IMR-90 (cell line): ENCODE measurements at places on chromosomes 11 and 22. TPM values are rescaled to one million over a fixed set of nuclear protein-coding genes. Genes with fewer than 3 reads are reported as not detected.
A peak's percentile ranks its signal among the peaks of the same experiment; 100 is the strongest.

Gene APOL3
- total RNA-seq = 1.7 and 2.3 TPM in 2 replicates

Gene SLC25A17
- 31.7 and 36.0 TPM in 2 replicates for total RNA-seq

Gene SCGB1D2
- not detected in 2 replicates for total RNA-seq

DNA sequence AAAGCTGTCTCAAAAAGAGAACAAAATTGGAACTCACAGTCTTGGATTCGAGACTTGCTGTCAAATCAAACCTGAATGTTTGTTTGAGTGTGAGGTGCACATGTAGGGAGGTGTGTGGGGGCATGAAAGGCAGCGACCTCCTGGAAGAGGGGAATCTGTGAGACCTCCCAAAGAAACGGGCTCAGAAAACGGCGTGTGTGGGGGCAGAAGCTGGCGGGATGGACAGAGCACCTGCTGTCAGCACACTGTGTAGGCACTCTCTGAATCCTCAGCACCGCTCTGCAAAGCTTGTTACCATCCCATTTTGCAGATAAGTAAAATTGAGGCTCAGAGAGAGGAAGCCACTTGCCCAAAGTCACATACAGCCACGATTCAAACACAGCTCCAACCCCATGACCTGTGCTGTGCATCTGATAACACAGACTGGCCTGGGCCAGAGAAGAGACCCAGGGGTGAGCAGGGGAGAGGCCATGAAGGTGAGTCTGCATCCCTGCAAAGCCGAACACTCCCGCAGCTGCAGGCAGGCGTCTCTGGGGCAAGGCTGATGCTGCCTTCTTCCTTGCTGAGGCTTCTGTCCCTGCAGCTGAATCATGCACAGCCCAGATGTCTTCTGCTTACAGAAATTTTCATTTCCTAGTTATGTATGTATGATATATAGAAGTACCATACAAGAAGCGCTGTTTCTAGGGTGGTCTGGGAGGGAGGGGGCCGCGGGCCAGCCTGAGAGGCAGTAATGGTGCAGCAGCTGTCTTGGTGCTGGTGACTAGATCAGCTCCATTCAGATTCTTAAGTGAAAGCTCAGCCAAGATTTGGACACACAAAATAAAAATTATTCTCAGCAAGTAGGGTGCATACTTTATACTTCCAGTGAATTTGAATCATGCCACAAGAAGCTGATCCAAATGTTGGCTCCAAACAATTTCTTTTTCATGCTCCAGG is 67.3 kb upstream of the SHISAL1 start:
- H3K27me3 ChIP-seq = peaks cover 15% of the 10 kb centered on the region
- no peaks in the 10 kb centered on the region for H3K36me3 ChIP-seq
- H3K4me1 ChIP-seq = no peaks in the 10 kb centered on the region; the same call in 1 of the 2 replicates
- H3K4me3 ChIP-seq = no peak overlapping the region
- no peak for DNase-seq
- no peak overlapping the region for H3K27ac ChIP-seq

- H3K36me3 ChIP-seq = no peaks in the 10 kb centered on the region
- no peak for DNase-seq
- H3K27ac ChIP-seq = no peak overlapping the region
- H3K4me1 ChIP-seq = no peaks in the 10 kb centered on the region
Measured at GRCh38 chr11:121221496-121222200, 70.9 kb upstream of the SC5D start.

- no peak within 1 kb of the TSS for H3K4me3 ChIP-seq
- no peak for DNase-seq
- no peaks in the 10 kb centered on the region for H3K4me1 ChIP-seq
- H3K27ac ChIP-seq = no peak within 1 kb of the TSS
- peaks cover 16% of the 10 kb centered on the region for H3K27me3 ChIP-seq
Measured at GRCh38 chr11:71565263-71565662, at the start of gene KRTAP5-10. Gene KRTAP5-10 (plus strand): TSS chr11:71565563. CDS start chr11:71565588, 25 bp downstream.

GRCh38 chr22:27241430-27242321 is 559.9 kb downstream of the MN1 start:
- H3K4me1 ChIP-seq = peaks cover 7% of the 10 kb centered on the region
- no peak overlapping the region for H3K4me3 ChIP-seq
- no peak overlapping the region for H3K27ac ChIP-seq

DNA sequence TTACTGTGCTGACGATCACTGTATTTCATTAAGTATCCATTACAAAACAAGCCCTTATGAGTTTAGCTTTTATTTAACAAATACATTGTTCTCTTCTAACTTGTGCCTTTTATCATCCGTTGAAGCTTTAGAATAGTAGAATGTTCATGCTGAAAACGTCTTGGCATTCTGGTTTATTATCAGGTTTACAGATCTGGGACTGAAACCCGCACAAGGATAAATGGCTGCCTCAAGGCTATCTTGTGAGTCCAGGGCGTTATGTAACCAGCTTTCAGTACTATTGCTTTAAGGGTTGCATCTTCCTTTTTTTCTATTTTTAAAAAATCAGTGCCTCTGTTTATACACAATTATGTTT is 66.6 kb upstream of the PRODH start:
- no peaks in the 10 kb centered on the region for H3K4me1 ChIP-seq
- H3K27me3 ChIP-seq = peaks cover 21% of the 10 kb centered on the region
- no peak overlapping the region for H3K27ac ChIP-seq
- no peak overlapping the region for H3K4me3 ChIP-seq

DNA sequence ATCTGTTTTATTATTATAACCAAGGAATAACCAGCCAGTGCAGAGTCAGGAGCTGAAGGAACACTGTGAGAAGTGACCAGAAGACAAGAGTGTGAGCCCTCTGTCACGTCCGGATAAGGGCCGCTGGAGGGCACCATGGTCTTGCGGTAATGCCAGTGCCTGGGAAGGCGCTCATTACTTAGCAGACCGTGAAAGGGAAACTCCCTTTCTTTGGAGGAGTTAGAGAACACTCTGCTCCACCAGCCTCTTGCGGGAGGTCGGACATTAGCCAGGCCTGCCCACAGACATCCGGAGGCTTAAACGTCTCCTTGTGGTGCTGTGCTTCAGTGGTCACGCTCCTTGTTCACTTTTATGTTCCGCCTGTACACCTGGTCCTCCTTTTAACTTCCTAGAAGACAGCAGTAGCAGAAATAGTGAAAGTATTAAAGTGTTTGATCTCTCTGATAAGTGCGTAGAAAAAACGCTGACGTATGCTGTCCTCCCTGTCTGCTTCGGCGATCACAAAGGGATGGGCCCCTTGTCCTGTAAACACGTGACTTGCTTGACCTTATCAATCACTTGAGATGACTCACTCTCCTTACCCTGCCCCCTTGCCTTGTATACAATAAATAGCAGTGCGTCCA is 120.6 kb upstream of the LMO1 start:
- no peak overlapping the region for H3K4me3 ChIP-seq
- no peaks in the 10 kb centered on the region; the same call in 1 of the 2 replicates for H3K27me3 ChIP-seq
- no peak overlapping the region for H3K27ac ChIP-seq

- no peaks in the 10 kb centered on the region for H3K36me3 ChIP-seq
- peak; percentile 39 for DNase-seq
- H3K27ac ChIP-seq = peak overlapping the region; percentile 82
- no peaks in the 10 kb centered on the region for H3K27me3 ChIP-seq
- H3K4me1 ChIP-seq = peaks cover 10% of the 10 kb centered on the region
- H3K4me3 ChIP-seq = no peak overlapping the region
Measured at GRCh38 chr11:132111316-132111715, 740.9 kb downstream of the NTM start.

- no peaks in the 10 kb centered on the region for H3K27me3 ChIP-seq
- H3K27ac ChIP-seq = no peak overlapping the region
- H3K4me3 ChIP-seq = no peak overlapping the region
- no peaks in the 10 kb centered on the region for H3K4me1 ChIP-seq
Measured at GRCh38 chr11:45578316-45578715, 87.1 kb downstream of the CHST1 start.

- H3K27ac ChIP-seq = no peak overlapping the region
- no peaks in the 10 kb centered on the region for H3K4me1 ChIP-seq
- H3K4me3 ChIP-seq = no peak overlapping the region
- peaks cover 5% of the 10 kb centered on the region for H3K27me3 ChIP-seq
- no peaks in the 10 kb centered on the region for H3K36me3 ChIP-seq
Measured at GRCh38 chr22:44464000-44464399, 34.0 kb downstream of the RTL6 start.
